Activated CD8-positive, alpha-beta memory T cell treated with anti-CD3 and anti-CD28 coated beads for 4 hours (primary cell): ENCODE measurements at places on chromosomes 5 and 9.

DNA sequence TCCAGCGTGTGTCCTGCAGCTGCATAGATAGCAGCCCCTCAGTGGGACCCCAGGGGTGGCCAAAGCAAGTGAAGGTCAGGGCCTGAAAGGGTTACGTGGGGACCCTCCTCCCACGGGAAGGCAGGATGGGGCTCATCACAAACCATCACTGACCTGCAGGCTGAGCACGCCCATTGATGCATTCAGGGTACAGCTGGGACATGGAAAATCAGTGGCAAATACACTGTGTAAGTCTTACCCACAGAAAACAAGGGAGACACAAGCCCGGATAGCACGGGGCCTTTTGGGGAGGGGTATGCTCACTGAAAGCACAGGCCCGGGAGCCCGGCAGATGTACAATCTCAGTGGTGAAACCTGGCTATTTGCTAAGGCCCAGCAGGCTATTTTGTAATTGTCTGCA is 49.1 kb downstream of the SEMA4D start:
- DNase-seq, result no peak

- DNase-seq, result no peak
Measured at GRCh38 chr5:78318337-78318736, 23.8 kb upstream of the AP3B1 start.

DNA sequence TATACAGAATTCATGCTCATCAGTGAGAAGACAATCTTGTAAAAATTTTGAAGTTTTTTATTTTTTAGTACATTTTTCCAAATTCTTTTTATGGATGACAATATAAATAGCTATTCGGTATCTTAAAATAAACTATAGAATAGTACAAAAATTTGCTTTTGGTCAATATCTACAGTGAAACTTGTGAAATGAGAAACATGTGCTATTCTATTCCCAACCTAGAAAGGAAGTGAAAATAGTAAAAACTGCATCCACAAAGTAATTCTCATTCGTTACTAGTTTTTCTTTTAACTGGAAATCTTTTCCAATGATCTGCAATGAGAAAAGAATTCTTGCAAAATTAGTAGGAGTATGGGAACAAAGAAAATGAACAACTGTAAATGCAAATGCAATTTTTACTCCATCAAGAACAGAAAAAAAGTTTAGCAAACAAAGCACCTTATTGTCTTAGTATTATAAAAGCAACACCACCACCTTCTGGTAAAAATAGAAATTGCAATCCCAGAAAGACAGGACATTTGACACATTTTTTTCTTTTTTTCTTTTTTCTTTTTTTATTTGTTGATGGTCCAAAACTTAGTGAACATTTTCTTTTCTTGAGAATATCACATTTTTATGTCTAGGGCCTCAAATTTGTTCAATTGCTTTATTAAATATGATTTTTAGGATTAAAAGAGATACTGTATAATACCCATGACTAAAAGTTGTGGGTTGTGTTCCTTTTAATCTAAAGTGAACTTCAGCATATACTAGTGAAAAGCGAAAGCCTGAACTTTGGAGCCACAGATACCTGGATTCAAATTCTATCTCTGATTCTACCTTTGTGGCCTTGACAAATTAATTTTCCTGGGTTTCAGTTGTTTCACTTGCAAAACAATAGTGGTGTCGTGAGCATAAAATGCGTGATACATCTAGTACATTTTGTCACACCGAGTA is 72.3 kb downstream of the SLCO4C1 start:
- no peak for DNase-seq

DNA sequence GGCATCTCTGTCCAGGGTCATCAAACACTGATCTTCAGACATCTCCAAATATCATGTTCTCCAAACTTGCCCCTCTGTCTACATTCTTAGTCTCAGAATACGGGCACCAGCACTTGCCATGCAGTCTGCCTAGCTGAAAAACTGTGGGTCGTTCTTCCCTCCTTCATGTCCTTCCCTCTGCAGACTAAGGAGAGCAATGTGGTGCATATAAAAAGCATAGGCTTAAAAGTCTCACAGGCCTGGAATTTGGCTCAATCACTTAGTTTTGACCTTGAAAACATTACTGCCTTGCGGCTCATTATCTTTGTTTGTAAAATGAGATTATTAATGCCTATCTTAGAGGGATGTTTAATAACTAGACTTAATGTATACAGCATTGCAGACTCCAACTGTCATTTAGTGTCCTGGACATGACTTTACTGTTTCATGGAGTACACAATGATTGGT is 362.8 kb downstream of the NPR3 start:
- DNase-seq, result no peak

- no peak for DNase-seq
Measured at GRCh38 chr9:84679571-84679970, 10.0 kb downstream of the NTRK2 start.

- no peak for DNase-seq
Measured at GRCh38 chr5:76617229-76617628, 6.0 kb downstream of the F2RL2 start.

- DNase-seq, result no peak
Measured at GRCh38 chr5:62011089-62011664, 294.8 kb upstream of the KIF2A start.

- no peak for DNase-seq
Measured at GRCh38 chr5:59115345-59115744, 532.5 kb downstream of the RAB3C start.

- no peak for DNase-seq
Measured at GRCh38 chr5:131250751-131251475, 12.9 kb upstream of the CDC42SE2 start.
